ENCODE measurements at places on chromosomes 7 and 10.

GRCh38 chr7:132590162-132590561, 13.9 kb upstream of the PLXNA4 start:
- no peak for DNase-seq

DNA sequence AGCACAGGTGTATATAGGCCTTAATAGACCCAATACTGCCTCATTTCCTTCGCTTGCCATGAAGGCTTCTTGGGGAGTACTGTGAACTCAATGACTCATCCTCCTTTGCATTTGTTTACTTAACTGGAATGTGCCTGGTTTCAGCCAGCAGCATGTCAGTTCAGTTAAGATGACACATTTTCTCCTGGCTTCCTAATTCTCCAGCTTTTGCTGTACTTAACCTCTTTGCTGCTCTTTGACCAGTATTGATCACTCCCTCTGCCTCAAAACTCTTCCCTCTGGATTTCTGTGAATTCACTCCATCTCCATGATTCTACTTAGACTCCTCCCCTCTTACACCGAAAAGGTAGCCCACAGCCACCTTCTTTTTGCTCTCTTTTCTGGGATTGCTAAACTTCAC, 135.7 kb downstream of the MAGI2 start:
- no peak for DNase-seq

DNA sequence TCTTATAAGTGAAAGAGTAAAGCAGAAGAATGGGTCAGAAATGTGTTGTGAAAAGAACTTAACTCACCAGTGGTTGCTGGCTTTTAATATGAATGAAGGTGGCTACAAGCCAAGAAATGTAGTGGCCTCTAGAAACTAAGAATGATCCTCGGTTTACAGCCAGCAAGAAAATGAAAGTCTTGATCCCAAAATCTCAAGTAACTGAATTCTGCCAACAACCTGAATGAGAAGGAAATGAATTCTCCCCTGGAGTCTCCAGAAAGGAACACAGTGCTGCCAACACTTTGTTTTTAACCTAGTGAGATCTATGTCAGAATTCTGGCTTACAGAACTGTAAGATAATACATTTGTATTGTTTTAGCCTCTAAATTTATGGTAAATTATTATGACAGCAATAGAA, 193.0 kb downstream of the FZD1 start:
- DNase-seq: no peak

GRCh38 chr7:128732521-128733277, 6.5 kb upstream of the CALU start:
- DNase-seq: no peak

DNA sequence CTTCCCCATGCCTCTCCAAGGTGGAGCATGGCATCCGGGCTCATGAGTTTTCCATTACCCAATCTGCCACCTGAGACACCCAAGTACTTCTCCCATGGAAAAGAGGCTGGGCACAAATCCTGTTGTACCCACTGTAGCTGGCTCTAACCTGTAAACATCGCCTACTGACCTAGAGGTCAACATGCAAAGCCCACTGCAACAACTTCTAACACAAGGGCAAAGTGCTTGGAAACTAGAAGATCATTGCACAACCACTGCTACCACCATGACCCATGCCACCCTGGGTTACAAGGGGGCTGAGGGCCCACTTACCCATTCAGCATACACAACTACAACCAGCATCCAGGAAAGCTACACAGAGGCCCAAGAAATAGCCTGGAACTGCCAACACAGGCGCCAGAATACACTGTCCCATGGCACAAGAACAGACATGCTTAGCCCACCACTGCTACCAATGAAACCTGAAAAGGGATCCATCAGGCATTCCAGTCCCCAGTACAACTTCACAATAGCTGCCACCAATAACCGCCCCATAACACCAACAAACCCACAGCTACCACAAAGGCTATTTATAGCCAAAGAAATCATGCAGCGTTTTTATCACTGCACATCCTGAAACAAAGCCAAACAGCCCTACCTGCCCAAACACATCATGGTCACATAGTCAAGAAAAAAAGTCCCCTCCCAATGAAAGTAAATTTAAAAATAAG, 63.4 kb downstream of the RNF32 start:
- DNase-seq: no peak

- DNase-seq: no peak
Observed at GRCh38 chr7:24824896-24825295, 67.6 kb upstream of the GSDME start.

GRCh38 chr7:12158334-12159060, 52.6 kb upstream of the TMEM106B start:
- no peak for DNase-seq

DNA sequence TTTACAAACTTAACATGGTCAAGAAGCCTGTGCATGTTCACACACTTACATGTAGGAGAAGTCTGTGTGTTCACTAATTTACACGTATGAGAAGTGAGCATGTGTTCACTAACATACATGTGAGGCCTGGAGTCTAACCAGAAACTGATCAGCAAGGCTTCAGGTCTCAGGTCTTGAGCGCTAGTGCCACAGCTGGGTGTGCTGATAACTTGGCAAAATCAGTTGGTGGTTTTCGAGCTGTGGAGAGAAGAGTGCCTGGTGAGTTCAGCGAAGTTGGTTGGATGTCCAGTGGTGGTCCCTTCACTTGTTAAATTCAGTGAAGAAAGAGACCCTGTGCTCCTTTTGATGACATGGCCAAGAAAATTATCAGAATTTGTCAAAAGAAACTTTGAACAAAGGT, 98.7 kb downstream of the CELF2 start:
- no peak for DNase-seq

DNA sequence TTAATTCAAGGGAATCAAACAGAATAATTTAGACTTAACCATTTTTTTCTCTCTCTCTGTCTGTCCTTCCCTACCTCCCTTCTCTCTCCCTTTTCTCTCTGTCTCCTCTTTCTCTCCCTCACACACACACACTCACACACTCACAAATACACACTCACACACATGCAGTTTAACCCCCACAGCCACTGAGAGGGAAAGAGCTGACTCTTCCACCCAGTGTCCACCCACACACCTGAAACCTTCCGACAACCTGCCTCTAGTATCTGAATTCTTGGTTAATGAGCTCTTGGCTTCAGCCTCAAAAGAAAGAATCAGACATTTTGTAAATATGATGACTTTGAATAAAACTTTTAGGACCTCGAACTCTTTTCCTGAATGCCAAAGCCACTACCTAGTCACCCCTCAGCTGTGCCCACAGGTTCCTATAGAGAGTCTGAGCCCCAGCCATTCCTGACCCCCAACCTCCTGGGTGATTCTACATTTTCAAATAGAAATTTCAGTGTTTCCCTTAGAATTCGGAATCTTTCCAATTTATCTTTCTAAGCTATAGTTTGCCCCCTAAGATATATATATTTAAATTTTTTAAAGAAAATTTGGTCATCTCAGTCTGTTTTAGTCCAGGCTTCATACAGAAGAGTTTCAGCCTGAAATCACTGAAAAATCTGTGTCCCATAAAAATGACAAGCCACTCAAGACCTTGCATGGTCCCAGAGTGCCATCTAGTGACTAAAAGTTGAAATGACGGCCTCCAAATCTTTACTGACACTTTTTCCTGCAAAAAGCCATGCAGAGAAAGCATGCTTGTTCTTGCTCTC, 202.8 kb downstream of the IPMK start:
- DNase-seq: no peak

DNA sequence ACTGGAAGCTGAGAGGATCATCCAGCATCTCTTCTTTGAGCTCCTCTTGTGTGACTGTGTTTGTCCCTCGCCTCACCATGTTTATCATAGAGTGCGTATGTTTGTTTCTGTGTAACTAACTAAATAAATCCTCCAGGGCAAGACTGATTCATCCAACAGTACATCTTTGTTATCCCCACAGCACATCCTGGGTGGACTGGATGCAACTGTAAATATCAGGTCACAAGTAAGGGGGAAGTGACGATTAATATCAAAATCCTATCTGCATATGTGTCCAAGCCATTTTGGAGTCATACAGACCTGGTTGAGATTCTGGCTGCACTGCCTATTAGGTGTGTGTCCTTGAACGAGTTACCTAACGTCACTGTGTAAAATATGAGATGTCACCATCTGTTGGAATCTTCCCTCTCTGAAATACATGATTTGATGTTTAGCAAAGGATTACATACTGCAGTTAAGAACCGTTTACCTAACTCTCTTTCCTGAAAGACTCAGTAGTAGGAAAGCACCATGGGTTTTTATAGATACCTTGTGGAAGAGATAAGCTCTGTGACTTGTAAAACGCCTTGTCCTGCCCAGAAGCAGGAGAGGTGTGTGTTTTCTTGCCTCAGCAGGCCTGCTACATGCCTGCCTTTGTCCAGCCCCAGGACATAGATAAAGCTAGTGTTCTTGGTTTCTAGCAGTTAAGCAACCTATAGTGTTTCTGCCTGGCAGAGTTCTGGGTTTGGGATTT, 25.8 kb downstream of the WBP1L start:
- DNase-seq: no peak

- no peak for DNase-seq
Observed at GRCh38 chr10:34768261-34768971, 46.7 kb downstream of the PARD3 start.

DNA sequence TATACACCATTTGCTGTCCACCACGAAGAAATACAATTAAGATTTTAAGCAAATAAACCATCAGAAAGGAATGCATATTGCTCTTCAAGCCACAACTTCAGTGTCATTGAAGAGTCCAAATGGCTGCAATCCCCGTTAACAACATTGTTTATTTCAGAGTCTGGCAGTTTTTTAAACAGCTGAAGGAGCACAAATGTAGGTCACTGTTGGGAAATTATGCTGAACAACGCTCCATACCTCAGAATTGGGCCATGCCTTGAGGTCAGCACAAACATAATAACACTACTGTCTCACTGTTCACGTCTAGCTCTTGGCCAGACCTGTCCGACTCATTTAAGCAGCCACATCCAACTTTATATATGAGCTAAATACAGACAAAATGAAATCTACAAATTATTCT, 453.9 kb upstream of the GHITM start:
- DNase-seq: no peak

- DNase-seq: no peak
Observed at GRCh38 chr10:69516316-69516715, 56.9 kb downstream of the NEUROG3 start.

GRCh38 chr7:151339651-151340382, 1.8 kb upstream of the NUB1 start:
- no peak for DNase-seq

DNA sequence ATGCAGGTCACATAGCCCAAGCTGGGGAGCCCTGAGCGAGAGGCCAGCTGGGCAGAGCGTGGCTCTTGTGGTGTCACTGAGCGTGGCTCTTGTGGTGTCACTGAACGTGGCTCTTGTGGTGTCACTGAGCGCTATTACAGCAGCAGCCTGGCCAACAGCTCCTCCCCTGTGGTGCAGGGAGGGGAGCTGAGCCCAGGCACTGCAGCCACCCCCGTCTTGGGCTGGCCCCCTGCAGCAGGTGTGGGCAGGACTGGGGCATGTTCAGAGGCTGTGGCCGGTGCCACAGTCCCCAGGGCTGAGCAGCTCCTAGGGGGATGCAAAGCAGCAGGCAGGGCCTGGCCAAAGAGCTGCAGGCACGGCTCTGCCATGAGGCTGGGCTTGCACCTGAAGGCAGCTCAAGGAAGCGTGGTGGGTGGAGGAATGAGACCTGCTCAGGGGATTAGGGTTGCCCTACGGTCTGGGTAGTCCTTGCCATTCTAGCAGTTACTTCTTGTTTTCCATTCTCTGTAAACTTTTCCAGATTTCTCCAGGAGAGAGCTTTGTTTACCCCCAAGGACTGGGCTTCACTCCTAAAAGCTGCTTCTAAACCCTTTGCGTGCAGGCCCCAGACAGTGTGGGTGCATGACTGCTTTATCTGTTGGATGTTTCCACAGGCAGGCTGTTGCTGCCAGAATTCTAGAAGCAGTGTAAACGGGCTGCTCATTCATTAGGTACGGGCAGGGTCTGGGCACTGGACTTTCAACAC, 29.2 kb downstream of the ZNF783 start:
- DNase-seq: no peak

DNA sequence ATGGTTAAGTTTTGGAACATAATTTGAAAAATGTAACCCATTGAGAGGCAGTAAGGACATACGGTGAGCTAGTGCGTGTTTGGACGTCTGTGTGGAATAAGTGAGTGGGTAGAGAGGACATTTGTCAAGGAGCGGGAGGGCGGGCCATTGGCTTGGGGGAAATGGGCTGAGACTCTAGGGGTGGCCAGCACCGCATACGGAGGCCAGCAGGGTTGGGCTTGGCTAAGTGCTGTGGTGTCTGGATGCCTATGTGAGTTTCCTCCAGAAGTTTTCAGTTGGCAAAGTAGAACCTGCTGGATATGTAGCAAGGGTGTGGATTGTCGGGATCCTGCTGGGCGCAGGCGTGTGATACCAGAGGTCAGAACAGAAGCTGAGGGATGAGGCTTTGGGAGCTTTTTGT, 103.0 kb downstream of the TCF7L2 start:
- DNase-seq: no peak

DNA sequence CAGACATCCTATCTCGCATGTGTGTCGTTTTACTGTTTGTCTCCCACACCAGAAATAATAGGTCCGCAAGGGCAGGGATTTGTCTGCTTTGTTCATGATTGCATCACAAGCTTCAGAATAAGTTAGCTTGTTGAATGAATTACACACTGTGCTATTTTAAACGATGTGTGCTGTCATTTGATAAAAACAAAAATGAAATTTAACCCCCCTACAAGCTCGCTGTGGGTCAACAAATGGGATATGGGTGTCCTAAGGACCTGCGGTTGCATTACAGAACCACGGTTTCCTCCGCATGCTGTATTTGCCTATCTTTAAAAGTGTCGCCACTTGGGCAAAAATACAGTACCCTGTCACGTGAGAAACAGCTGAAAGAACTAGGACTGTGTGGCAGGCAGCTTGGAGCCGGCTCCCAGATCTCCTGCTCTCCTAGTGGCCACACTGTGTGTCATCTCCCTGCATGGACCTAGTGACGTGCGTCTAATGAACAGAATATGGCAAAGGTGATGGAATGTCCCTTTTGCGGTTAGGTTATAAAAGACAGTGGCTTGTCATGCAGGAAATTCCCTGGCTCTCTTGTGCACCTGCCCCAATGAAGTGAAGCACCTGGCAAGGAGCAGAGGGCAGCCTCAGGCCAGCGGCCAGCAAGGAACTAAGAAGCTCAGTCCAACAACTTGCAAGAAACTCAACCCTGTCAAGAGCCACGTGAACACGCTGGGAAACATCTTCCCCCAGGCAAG, 32.9 kb upstream of the CRYGN start:
- DNase-seq: no peak

DNA sequence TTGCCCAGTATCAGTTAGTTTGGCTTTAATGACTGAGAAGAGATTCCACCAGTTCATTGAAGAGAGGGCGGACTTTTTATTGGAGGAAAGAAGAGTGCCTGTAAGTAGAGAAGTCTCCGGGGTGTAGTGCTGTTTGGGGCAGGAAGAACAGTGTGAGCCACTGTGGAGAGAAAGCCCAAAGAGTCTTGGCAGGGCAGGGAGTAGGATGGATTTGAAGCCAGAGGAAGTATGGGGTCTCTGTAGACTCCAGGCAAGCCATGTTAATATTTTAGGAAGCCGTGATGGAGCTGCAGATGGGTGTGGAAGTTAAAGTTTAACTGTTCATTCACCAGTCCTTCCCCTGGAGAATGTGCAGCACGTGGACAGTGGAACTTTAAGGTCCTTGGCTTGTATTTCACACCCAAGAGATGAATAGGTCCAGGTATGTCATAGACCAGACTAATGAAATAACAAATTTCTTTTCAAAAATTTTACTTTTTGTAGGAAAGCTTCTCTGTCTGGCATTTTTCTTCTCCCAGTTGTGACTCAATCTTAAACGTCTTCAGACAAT, 54.1 kb downstream of the TCF7L2 start:
- DNase-seq: no peak
